ENCODE measurements at places on chromosomes 7 and 10.

GRCh38 chr7:55198634-55199392 lies 166.3 kb upstream of the LANCL2 start:
- DNase-seq: no peak

GRCh38 chr7:152699079-152699478 lies 23.1 kb upstream of the XRCC2 start:
- no peak for DNase-seq

DNA sequence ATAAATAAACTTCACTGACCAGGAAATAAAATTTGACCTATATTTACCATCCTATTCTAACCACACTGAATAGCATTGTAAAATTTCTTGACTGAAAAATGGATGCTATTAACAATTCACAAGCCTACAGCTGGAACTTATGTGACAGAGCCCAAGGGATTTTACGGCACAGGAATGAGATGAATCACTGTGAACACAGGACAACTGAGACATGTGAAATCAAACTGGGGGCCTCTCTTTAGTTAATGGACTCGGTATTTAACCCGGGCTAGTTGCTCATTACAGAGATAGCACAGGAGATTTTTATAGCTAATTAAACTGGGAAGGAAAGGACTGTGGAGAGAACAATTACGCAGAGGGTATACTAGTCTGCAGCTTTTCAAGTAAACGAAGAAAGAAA lies 100.6 kb downstream of the MICU1 start:
- DNase-seq: no peak

- DNase-seq: no peak
Measured at GRCh38 chr10:123807444-123808035, 84.1 kb downstream of the CPXM2 start.

- no peak for DNase-seq
Measured at GRCh38 chr7:81025360-81025759, 106.5 kb upstream of the SEMA3C start.

GRCh38 chr10:93514521-93514920 lies 18.1 kb downstream of the CEP55 start:
- DNase-seq: no peak

DNA sequence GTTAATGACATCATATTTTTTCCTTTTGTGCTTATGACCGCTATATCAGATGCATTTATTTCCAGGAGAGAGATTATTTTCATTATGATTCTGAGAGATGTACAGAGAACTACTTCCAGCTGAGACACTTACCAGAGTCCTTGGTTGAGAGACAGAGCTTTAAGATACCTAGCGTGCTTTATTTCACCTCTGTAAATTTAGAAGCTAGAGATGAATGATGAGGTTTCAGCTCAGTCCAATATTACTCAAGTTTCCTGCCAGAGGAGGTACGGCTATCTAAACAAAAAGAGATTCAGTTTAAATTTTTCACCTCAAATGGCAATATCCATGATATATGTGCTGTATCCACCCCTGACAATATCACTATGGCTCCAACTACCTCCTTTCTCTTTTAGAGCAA lies 182.6 kb upstream of the FAM3C start:
- no peak for DNase-seq

DNA sequence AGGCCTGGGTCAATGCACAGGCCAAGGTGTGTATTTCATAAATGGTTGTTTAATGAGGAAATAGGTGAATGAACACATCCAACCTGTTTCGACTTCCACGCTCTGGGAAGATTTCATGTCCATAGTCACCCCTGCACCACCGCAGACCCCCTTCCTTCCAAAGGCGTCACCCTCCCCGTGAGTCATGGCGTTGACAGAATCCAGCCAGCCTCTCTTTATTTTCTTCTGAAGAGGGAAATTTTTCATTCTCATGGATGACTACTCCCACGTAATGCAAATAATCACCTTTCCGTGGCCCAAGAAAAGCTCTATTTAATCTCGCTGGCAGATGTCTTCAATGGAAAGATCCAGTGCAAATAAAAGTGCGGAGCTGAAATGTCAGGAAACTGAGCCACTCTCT lies 75.3 kb upstream of the FOXK1 start:
- no peak for DNase-seq

- no peak for DNase-seq
Measured at GRCh38 chr7:74029089-74029785, 1.3 kb downstream of the ELN start.

DNA sequence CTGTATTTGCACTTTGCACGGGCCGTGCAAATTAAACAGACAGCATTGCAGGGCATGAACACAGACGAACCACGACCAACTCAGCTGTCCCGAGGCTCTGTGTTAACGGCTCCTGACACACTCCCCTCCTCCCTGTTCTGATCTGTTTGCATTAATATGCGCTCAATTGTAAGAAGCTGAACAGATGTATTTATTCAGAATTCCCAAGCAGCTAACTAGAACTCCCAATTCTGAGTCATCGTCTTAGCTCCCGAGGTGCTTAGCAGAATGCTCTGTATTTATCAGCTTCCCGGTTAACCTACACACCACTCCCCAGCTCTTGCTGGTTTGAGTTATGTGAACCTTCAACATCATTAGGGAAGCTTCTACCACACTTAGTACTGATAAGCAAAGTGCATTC lies 286.4 kb downstream of the PTPRN2 start:
- no peak for DNase-seq

DNA sequence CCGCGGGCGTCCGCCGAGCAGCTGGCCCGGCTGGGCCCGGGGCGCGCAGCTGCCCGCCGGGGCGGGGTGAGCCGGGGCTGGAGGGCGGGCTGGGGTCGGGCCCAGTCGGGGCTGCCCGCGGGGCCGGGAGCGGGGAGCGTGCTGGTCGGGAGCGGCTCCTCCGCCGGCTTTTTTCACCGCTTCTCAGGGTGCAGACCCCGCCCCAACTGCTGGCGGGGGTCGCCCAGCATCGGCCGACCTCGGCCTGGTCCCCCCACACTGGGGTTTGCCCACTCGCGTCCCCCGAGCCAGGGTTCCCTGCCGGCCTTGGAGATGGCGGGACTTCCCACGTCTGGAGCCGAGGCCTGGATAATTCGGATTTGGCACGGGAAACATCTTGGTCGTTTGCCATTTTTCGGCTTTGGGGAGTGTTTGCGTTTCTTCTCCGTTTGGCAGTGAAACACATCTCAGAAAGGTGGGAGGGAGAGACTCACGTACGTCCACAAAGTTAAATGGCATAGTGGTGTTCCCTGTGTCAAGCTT lies 432 bp downstream of the TMEM248 start:
- DNase-seq: no peak

DNA sequence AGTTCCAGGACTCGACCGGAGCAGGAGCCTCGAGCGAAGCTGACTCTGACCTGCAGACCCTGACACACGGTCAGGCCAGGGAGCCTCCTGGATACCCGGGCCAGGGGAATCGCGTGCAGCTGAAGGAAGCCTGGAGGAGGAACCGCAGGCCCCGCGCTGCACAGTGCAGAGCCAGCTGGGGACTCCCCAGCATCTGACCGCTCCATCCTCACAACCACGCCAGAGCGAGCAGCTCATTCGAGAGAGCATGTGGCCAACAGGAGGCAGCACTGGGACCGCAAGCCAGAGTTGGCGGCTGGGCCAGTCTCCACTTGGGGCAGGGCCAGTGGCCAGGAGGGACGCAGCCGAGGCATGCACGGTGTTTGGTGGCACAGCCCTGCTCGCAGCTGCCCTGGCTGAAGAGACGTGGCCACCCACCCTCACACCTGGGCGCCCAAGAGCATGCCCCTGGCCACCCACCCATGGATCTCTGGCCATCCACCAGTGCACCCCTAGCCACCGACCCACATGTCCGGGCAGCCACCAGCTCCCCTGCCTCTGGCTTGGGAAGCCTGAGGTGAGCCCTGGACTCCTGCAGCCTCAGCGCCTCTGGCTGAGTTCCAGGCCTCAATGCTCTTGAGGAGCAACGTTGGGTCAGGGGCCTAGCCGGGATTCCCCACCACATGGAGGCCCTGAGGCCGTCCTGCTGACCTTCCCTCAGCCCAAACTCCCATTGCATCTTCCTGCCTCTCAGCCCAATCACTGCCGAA lies 213.9 kb downstream of the ELFN1 start:
- no peak for DNase-seq

GRCh38 chr7:82325416-82325815 lies 118.2 kb downstream of the CACNA2D1 start:
- DNase-seq: no peak

DNA sequence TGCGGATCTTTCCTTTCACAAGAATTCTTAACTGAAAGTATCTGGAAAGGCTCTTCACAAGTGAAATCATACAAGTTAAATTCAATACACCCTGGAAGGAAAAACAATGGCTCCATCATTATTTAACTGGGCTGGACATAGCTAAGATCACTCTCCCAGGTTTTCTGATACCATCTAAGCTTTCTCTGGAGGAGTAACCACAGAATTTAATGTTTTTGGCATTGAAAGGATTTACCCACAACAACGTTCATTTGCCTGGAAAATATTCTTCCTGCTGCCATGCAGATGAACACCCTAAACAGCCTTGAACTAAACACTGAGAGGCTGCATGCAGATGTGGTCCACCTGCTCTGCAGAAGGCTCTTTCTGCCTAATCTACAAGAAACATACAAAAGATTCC lies 4.3 kb downstream of the NEBL start:
- no peak for DNase-seq

DNA sequence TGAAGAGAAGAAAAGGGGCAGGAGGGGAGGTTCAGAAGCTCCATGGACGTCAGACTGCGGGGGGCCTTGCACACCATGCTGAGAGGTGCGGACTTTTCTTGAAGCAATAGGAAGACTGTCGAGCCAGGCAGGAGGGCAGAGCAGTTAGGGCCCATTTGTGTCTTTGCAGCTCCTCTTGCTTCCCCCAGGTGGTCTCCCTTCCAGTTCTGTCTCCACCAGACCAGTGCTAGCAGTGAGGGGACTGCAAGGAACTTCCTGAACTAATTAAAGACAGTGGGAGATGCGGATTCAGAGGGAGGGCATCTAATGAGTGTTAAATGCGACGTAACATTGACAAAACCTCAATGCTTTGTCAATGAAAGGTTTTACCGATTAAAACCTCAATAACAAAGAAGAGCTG lies 225.4 kb downstream of the USP6NL start:
- DNase-seq: no peak

DNA sequence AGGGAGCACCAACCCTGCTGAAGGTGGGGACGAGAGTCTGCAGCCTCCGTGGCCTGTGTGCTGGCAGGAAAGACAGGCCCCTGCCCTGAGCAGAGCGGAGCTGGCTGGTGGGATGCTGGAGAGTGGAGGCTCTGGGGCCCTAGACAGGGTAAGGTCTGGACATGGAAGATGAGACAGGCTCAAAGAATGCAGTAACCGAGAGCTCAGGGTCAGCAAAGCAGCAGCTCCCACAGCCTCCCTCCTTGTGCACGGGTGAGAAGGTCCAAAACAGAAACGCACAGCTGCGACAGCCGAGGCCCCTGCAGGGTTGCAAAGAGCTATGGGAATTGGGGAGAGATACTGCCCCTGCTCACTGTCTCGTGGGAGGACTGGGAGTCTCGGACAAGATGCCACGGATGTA lies 80.5 kb downstream of the TNS3 start:
- no peak for DNase-seq

DNA sequence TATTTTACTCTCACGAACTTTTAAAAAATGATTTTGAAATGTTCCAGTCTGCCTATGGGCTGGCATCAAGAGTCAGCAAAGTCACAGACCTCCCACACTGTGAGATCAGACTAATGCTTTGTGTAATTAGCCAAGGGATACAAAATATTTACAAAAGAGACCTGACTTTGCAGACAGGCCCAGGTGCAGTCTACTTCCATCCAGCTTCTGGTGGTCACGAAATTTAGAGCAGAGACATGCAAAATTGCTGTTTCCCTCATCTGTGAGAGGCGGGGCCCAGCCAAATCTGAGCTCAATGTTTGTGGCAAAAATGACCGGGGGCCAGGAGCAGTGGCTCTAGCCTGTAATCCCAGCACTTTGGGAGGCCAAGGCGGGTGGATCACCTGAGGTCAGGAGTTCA lies 82.5 kb upstream of the PITRM1 start:
- DNase-seq: no peak

DNA sequence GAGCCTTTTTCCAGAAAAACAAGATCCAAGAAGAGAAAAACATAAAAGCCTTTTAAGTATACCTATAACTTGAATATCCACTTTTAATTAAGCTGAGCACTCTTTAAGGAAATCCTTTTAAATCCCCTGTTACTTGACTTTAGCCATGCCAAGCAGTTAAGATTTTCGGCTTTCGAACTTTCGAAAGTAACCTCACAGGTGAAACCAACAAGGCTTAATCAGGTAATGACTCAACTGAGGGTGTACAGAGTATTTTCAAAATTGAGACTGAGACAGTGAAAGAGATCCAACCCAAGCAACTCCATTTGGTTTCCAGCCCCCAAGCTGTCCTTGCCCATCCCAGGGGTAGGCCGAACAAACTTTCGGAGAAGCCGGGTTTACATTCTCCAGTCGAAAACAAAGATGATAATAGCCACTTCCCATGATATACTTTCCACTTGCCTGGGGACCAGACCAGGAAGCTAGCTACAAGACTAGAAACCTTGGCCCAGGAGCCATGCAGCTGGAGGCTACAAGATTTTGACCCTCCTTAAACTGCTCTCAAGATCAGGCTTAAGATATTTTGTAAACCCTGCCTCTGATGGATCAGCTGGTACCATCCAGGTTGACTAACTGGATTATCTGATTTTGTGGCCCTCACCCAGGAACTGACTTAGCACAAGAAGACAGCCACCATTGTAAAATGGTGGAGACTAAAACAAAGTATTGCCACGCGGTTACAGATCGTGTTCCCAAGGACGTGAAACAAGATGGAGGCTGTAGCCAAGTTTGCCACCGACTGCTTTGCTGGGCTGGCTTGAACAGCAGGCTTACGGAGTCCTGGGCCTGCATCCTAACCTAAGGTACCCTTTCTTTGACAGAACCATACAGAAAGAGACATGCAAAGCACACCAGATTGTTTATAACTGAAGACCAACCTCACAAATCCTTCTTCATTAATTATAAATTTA lies 32.3 kb downstream of the C1GALT1 start:
- DNase-seq: no peak

- no peak for DNase-seq
Measured at GRCh38 chr7:603152-603951, 83.7 kb upstream of the PDGFA start.

DNA sequence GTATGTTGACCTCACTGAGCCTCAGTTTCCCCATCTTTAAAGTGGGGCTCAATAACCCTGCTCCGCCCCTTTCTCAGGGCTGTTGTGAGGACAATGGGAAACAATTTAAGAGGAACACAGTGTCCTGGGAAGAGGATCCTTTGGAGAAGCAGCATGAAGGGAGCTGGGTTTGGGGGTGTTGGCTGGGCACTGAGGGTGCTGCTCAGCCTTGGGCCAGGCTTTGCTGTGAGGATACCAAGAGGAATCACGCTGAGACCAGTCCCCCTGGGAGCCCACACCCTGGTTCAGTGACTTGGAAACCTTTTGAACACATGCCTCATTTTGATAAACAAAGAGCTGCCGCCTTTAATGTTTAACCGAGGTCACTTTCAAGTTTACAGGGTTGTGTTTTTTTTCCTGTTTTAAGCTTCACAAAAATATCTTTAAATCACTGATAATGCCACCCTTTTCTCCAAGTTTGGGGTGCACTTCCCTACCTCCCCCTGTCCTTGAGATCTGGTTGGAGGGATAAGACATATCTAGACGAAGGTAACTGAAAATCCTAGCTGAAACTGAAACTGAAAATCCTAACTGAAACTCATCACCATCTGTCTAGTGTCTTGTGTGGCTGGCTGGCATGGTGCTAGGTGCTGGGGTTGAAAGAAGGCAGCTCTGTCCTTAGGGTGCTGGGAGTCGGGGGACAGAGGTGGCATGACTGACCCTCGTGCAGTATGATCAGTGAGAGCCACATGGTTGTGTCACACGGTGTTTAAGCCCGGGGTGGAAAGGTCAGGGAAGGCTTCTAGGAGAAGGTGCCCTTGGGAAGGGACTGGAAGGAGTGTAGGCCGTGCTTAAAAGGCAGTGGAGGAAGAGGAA lies 27.7 kb downstream of the ZNF775 start:
- peak; percentile 62 for DNase-seq
